Activated T-cell treated with anti-CD3 and anti-CD28 coated beads, Interleukin-2, amount 50 U/mL, for 24 hours (primary cell): ENCODE measurements at places on chromosomes 16 and 17.

DNA sequence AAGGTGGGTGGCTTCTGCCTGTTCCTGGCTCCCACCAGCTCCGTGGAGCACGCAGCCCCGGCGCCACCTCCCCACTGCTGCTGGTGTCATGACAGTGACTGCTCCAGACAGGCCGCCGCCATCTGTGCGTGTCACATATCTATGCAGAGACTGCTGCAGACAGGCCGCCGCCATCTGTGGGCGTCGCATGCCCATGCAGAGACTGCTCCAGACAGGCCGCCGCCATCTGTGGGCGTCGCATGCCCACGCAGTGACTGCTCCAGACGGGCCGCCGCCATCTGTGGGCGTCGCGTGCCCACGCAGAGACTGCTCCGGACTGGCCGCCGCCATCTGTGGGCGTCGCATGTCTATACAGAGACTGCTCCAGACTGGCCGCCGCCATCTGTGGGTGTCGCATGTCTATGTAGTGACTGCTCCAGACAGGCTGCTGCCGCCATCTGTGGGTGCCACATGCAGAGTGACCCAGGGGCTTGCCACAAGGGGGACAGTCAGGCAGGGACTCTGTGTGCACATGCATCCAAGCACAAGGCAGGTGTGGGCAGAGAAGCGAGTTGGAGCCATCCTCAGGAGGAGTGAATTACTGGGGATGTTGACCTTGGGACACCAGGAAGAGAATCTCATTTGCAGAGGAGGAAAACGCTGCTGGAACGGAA is 3.3 kb upstream of the FN3KRP start:
- peaks cover 8% of the 10 kb centered on the region for H3K36me3 ChIP-seq
- H3K27me3 ChIP-seq: no peaks in the 10 kb centered on the region
- no peak overlapping the region for H3K27ac ChIP-seq

DNA sequence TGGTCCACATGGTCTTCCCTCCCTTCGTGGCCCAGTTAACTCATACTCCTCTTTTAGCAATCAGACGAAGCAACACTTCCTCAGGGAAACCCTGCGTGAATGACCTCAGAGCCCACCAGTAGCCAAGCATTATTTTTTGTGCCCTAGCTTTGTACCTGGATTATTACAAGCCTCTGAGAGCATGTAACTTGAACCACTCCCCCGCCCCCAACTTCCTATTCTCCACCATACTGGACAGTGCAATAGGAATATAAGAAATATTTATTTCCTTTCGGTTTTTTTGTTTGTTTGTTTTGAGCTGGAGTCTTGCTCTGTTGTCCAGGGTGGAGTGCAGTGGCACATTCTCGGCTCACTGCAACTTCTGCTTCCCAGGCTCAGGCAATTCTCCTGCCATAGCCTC is 2.9 kb downstream of the CPPED1 start:
- H3K4me1 ChIP-seq: peaks cover 36% of the 10 kb centered on the region
- H3K27me3 ChIP-seq: no peaks in the 10 kb centered on the region
- H3K36me3 ChIP-seq: peaks cover 9% of the 10 kb centered on the region
- DNase-seq: no peak
- H3K4me3 ChIP-seq: no peak overlapping the region

GRCh38 chr16:14097182-14097959 is 26.3 kb downstream of the MRTFB start:
- H3K36me3 ChIP-seq: no peaks in the 10 kb centered on the region
- H3K27me3 ChIP-seq: no peaks in the 10 kb centered on the region
- peaks cover 33% of the 10 kb centered on the region for H3K4me1 ChIP-seq
- no peak for DNase-seq

GRCh38 chr16:77657016-77657415 is 65.3 kb upstream of the NUDT7 start:
- DNase-seq: no peak
- no peak overlapping the region for H3K27ac ChIP-seq
- no peak overlapping the region for H3K4me3 ChIP-seq
- H3K36me3 ChIP-seq: no peaks in the 10 kb centered on the region
- peaks cover 52% of the 10 kb centered on the region for H3K27me3 ChIP-seq
- no peaks in the 10 kb centered on the region for H3K4me1 ChIP-seq

DNA sequence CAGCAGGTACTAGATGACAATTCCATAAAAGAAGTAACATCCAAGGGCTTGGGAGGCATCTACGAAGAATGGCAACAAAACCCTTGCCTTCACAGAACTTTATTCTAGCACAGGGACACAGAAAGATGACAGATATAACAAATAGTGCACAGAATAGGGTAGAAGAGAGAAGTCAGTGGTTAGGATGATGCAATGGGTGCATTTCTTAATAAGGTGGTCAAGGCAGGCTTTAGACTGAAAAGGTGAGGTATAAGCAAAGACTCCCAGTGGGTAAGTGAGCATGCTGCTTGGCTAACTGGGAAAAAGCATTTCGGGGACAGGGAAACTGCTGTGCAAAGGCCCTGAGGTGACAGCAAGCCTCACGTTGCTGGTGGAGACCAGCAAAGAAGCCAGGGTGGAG is 175.9 kb downstream of the XYLT1 start:
- no peaks in the 10 kb centered on the region for H3K4me1 ChIP-seq
- H3K27ac ChIP-seq: no peak overlapping the region
- no peaks in the 10 kb centered on the region for H3K36me3 ChIP-seq
- H3K27me3 ChIP-seq: no peaks in the 10 kb centered on the region

GRCh38 chr16:72999541-73000019 is 48.3 kb downstream of the ZFHX3 start:
- H3K36me3 ChIP-seq: no peaks in the 10 kb centered on the region
- no peak overlapping the region for H3K4me3 ChIP-seq
- H3K27me3 ChIP-seq: no peaks in the 10 kb centered on the region
- H3K27ac ChIP-seq: no peak overlapping the region
- H3K4me1 ChIP-seq: no peaks in the 10 kb centered on the region

DNA sequence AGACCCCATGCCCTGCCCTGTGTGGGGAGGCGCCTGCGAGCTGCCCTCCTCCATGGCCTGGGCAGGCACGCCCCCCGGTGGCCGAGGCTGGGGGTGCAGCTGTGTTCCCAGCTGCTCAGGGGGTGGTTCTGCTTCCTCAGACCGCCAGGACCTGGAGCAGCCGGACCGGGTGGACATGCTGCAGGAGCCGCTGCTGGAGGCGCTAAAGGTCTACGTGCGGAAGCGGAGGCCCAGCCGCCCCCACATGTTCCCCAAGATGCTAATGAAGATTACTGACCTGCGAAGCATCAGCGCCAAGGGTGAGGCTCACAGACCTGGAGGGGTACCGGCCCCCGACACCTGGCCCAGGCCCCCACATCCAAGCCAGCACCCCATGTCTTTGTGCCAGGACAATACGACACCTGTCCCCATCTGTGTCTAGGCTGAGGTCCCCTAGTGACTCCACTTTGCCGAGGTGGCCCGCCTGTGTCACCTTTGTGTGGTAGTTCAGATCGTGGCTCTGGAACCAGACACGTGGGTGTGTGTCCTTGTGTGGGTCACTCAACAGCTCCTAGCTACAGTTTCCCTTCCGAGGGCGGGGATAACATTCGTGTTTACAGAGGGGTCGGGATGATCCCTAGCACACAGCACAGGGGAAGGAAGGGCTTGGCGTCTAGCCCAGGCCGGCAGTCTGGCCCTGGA is 9.3 kb downstream of the GJD3 start:
- H3K4me1 ChIP-seq: peaks cover 29% of the 10 kb centered on the region
- no peak overlapping the region for H3K4me3 ChIP-seq
- peak; percentile 91 for DNase-seq
- no peaks in the 10 kb centered on the region for H3K27me3 ChIP-seq

DNA sequence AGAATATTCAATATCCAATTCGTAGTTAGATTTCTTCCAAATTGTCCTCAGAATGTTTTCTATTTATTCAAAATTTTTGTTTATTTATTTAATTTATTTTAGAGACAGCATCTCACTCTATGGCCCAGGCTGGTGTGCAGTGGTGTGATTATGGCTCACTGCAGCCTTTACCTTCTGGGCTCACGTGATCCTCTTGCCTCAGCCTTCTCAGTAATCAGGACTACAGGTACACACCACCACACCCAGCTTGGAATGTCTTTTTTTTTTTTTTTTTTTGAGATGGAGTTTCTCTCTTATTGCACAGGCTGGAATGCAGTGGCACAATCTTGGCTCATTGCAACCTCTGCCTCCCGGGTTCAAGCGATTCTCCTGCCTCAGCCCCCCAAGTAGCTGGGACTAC is 3.5 kb upstream of the DRG2 start:
- no peak for DNase-seq
- peaks cover 12% of the 10 kb centered on the region for H3K4me1 ChIP-seq
- H3K36me3 ChIP-seq: peaks cover 14% of the 10 kb centered on the region
- no peak overlapping the region for H3K4me3 ChIP-seq

GRCh38 chr17:40075201-40075941 is 12.6 kb downstream of the THRA start:
- H3K36me3 ChIP-seq: peaks cover 16% of the 10 kb centered on the region
- peaks cover 46% of the 10 kb centered on the region for H3K4me1 ChIP-seq
- peak; percentile 82 for DNase-seq
- no peak overlapping the region for H3K4me3 ChIP-seq
